Aorta (tissue), 5 donors: ENCODE measurements at places on chromosomes 4 and X.

DNA sequence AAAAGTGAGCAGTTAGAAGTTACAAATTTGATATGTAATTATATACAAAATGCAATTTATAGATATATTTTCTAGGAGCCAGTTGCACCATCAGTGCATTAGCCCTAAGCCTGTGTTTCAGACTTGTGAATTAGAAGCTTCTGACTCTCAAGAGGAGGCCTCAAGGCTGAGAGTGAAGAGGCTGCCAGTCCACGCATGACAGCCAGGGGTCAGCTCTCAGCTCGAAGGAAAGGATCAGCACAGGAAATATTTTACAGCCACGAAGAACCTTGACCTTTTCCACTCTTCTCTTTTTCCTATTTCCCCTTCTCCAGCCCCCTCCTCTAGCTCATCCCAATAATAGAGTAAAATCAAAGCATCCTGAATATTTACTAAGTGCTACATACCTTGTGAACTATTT lies 642.4 kb downstream of the TRIML1 start:
- DNase-seq, result no peak

DNA sequence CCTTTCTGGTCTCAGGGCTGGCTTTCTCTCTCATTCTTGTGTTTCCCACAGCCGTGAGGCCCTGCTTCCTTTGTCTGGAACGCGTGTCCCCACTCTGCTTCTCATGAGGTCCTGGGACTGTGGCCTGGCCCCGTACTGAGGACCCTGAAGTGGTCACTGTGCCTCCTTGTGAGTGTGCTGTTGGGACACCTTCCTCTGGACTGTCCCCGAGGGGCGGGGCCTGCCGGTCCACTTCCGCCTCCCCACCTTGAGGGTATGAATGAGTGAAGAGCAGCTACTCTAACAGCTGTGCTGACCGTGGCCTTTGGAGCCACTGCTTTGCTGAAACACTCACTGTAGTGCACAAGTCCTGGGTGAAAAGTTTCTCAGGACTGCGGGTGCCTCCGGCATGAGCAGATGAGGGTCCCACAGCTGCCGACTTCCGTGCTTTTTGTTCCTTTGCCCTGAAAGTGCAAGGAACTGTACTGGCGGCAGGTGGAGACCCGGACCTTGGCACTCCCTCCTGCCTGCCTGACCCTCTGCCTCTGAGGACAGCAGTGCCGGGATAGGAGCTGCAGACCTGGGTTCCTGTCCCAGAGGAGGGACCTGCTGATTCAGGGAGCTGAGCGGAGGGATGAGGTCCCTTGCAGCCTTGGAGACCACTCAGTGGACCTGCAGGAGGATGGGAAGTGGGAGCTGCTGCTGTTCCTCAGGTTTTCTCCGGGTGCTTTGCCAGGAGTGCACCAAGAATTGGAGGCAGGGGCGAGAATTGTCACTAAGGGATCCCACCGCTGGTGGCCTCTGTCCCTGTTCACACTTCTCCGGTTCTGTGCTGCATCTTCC lies 38.0 kb downstream of the HTT-AS start:
- DNase-seq, result no peak

DNA sequence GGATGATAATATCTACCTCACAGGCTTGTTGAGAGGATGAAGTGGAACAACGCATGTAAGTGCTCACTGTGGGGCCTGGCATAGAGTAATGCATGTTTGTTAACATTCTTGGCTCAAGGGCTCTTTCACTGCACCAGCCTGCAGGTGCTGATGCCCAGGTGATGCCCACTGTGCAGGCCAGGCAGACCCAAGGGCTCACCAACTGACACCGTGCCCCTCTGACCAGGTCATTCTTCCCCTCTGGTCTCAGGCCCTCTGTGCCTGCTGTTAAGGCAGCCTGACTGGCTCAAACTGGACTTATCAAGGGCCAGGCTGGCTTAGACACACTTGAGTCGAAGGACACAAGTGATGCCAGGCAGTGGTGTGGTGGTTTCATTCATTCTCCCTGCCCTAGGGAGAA lies 90.5 kb downstream of the PJA1 start:
- peak; percentile 26 for DNase-seq

- DNase-seq, result peak; percentile 90
Measured at GRCh38 chr4:8428288-8429097, 12.0 kb downstream of the ACOX3 start.

GRCh38 chrX:112628288-112628687 lies 51.5 kb downstream of the LHFPL1 start:
- no peak for DNase-seq

DNA sequence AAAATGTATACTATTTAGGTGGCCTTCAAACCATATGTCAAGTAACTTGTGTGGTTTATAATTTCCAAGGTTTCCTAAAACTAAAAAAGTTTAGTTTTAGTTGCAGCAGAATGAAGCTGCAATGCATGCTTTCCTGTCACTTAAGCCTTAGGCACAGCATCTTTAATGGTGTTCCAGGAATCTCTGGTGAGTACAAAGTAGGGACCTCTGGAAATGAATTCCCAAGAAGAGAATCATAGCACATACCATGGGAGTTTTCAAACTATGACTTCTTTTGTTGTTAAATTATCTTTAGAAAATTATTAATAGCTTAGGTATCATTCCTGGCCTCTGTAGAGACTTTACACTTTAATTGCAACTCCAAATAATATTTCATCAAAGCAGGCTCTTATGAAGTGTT lies 1005.9 kb upstream of the PABPC4L start:
- DNase-seq, result no peak

GRCh38 chr4:95250544-95251137 lies 298.1 kb downstream of the UNC5C start:
- DNase-seq, result no peak

GRCh38 chr4:27270435-27270834 lies 409.8 kb downstream of the STIM2 start:
- DNase-seq, result no peak

DNA sequence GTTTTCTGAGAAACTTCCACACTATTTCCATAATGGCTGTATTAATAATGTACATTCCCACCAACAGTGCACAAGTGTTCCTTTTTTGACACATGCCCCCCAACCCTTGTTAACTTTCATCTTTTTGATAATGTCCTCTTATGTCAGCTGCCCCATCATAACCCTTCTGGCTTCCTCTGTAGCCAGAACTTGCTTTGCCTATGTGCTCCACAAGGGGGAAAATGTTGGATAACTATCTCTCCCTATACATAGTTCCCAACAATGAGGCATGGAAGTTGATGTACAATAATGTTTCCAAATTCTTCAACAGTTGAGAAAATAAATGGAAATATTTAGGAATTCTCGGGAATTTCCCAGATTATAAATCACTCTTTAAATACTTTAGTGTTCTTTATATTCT lies 142.9 kb downstream of the ASB9 start:
- no peak for DNase-seq

DNA sequence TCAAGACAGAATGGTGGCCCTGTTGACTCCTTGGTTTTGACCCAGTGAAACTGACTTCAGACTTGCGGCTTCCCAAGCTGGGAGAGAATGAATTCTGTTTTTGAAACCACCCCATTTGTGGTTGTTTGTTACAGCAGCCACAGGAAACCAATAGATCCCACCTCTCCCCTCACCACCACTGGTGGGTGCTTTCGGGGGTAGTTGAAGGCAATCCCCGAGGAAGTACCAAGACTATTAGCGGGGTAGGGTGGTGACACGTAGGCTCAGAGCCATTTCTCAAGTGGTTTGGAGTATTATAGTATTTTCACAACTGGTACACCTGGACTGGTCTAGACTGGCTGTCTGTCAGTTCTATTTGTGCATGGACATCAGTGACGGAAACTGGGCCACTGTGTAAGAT lies 189.1 kb upstream of the RBPJ start:
- DNase-seq, result no peak

GRCh38 chr4:127917151-127917550 lies 36.5 kb downstream of the PLK4 start:
- DNase-seq, result no peak

- no peak for DNase-seq
Measured at GRCh38 chr4:108533245-108533844, 87.0 kb upstream of the RPL34 start.
